Neuronal stem cell (in vitro differentiated cells): ENCODE measurements at places on chromosomes 13 and 19.

- DNase-seq = no peak
Measured at GRCh38 chr13:24192057-24192810, 31.7 kb downstream of the SPATA13 start.

- DNase-seq = no peak
Measured at GRCh38 chr19:23482829-23483228, 87.6 kb upstream of the ZNF91 start.

DNA sequence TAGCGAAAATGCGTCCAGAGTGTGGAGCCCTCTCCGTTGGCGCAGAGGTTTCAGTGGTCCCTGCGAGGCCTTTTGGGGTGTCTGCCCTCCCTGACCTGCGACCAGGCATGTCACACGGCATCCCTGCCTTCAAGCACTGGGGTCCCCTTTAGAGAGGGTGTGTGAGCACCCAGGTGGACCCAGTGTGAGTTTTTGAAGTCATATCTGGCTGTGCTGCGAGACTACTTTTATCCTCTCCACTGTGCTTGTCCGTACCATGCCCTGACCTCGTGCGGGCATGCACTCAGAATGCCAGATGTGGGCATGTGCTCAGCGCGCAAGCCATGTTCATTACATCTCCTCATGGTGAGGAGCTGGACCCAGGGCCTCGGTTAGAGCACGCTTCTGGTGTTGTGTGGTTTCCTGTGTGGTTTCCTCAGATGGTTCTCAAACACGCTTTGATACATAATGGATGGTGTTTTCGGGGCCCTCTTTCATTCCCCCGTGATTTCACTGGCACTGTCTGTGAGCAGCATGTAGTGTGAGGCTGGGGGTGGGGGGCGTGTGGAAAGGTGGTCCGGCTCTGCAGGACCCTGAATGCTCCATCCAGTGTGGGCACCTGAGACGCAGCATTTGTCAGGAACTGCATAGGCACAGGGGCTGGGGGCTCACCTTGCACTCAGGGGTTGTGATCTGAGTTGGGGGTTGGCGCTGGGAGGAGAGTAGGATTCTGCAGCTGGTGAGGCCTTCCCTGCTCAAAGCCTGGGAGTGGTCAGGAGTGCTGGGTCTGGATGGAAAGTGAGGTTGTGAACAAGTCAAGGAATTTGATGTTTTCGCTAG lies 2.3 kb downstream of the TFDP1 start:
- DNase-seq = no peak

- no peak for DNase-seq
Measured at GRCh38 chr19:44925114-44925891, 10.9 kb downstream of the APOC1 start.

DNA sequence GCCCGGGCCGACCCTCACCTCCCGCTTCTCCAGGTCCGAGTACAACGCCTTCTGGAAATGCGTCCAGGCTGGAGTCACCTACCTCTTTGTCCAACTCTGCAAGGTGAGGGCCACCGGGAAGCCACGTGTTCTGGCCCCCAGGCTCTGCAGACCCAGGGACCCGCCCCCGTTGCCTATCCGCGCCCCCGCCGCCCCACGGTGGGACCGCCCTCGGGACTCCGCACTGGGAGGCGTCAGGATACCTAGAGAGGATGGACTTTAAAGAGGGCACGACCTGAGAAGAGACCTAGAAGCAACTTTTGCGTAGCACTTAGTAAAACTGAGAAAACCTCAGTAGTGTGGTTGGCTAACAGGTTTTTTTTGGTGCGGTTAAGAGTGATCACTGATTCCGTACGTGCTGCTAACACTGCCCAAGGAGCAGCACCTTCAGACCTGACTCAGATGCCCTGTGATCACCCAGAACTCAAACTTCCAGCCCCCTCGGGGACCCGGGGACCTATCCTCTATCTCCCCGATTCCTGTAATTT lies 492 bp downstream of the TMEM147 start:
- no peak for DNase-seq

DNA sequence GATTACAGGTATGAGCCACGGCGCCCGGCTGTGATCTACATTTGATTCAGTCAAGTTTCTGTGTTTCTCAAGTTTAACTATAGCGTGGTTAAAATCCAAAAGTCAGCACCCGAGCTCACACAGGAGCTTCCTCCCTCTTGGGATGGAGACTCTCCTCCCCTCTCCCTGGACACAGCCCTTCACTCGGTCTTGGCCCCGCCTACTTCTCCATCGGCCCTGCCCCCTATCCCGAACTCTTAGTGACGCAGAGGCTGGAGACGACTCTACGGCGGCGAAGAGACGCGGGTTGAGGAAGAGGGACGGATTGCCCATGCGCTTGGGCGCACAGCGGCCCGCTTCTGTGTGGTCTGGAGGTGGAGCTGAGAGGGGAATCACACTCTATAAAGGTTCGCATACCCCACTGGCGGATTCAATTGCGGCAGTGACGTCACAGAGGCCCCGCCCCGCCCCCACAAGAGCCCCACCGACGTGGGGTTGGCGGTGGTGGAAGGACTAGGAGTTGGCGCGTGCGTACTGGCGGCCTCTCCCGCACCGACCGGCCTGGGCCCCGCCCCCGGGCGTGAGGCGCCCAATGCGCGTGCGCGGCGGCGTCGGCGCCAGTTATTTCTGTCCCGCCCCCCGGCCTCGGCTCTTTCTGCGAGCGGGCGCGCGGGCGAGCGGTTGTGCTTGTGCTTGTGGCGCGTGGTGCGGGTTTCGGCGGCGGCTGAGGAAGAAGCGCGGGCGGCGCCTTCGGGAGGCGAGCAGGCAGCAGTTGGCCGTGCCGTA lies at the start of gene TRIM28:
TSS of gene TRIM28 (plus strand) at position 239 of the 765 bp plus-strand sequence. CDS start 694 bp downstream, outside the sequence.
- peak; percentile 98 for DNase-seq

DNA sequence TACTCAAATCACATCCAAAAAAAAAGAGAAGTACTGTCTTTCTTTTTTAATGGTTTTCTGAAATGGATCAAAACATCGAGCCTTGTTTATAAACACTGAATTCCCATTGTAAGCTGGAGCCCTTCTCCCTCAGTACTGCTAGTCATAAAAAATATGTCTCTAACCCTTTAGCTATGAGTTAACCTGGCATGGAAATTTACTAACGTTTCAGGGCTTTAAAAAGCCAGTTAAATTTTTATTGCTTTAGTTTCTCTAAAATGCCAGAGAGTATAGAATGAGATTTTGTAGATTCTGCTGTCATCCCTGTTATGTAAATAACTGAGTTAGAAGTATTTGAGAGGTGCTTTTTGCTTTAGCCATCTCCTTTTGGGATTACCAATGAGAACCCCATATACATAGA lies 528.3 kb downstream of the EFNB2 start:
- no peak for DNase-seq

GRCh38 chr13:86080340-86080995 lies 281.2 kb upstream of the SLITRK6 start:
- no peak for DNase-seq
